Stimulated activated CD8-positive, alpha-beta memory T cell treated with anti-CD3 and anti-CD28 coated beads, Interleukin-7, amount 100 ng/mL, for 1 hour (primary cell): ENCODE measurements at places on chromosomes 6 and 20.

- no peak for DNase-seq
Observed at GRCh38 chr6:82270881-82271635, 23.5 kb upstream of the IBTK start.

DNA sequence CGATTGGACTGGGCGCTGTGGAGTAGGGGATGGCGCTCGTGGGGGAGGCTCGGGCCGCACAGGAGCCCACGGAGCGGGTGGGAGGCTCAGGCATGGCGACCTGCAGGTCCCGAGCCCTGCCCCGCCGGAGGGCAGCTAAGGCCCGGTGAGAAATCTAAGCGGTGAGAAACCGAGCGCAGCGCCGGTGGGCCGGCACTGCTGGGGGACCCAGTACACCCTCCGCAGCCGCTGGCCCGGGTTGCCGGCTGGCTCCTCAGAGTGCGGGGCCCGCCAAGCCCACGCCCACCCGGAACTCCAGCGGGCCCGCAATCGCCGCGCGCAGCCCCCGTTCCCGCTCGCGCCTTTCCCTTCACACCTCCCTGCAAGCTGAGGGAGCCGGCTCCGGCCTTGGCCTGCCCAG, 59.7 kb upstream of the MYLIP start:
- no peak for DNase-seq

- no peak for DNase-seq
Observed at GRCh38 chr6:152057832-152058498, 250.5 kb downstream of the ESR1 start.

DNA sequence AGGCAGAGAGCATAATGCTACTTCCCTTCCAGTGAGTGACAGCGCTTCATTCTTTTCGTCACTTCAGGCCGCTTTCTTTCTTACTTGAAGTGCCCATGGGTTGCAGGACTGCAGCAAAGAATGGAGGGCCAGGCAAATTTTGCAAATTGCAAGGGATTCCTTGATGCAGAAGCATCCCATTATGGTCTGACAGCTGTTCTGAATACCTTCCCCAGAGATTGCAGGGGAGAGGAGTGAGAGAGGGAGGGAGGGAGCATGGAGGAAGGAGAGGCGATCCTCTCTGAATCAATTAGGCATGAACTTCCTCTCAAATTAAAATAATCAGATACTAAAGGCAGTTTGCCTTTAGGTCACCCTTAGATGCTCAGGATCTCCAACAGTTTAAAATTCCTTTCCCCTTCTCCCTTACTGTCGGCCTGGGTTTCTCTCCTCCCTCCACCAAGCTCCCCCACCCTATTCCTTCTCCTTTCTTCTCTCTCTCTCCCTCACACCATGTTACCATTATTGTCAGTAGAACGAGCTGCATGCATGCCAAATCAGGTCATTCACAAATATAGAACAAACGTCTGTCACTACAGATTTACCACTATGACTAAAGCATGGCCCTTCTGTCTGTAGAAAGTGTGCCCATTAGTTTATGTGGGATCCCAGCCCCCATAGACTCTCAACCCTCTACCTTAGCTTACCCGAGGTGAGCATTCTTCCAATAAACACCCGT, 289.2 kb downstream of the CD83 start:
- DNase-seq, result no peak

GRCh38 chr6:12068899-12069557, 56.9 kb downstream of the HIVEP1 start:
- no peak for DNase-seq

- DNase-seq, result no peak
Observed at GRCh38 chr6:147559006-147559405, 50.5 kb downstream of the SAMD5 start.

DNA sequence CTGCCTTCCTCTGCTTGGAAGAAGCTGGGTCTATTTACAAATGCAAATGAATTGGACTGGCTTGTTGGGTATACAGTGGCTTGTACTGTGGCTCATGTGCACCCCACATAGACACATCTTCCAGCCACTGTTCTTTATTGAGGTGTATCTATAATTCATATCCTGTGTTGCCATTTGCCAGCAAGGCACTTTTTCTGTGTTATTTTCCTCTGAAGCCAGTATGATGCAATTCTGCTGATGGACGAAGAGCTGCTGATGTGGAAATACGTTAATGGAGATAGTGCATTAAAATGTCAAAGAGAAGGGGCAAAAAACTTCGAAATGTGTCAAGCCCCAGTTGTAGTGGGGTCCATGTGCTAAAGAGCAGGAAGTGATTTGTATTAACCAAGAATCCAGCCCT, 167.5 kb downstream of the TMEM242 start:
- no peak for DNase-seq

DNA sequence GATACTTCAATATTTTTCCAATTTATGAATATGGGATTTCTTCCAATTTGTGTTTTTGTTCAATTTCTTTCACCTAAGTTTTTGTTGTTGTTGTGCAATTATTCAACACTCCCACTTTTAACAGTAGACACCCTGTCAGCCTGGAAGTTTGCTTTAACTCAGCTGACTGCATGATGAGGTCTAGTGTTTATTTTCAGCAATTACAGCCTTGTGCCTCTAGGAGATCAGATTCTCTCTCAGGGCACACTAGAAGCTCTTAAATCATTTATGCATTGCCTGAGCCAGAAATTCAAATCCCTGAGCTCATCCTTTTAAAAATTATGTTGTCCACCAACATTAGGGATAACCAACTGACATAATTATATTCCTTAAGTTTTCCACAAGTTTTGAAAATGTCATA, 85.7 kb downstream of the MRAP2 start:
- DNase-seq, result no peak

- no peak for DNase-seq
Observed at GRCh38 chr6:69650703-69651102, 146.1 kb downstream of the LMBRD1 start.

DNA sequence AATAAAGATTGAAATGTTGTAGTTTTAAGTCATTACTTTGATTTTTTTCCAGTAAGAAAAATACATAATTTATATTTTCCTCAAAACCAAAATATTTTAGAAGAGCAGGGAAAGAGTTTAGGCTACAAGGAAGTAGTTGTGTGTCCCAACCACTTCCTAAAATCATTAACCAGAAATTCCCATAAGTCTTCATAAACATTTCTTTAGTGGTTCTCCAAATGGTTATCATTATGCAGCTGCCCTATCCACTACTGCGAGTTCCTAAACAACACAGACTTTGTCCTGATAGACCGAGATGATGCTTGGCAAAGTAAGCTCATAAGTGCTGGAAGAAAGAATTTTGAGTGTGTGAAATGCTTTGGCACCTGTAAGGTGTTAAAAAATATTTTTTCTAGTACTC, 93.6 kb downstream of the ARMC2 start:
- DNase-seq, result no peak

DNA sequence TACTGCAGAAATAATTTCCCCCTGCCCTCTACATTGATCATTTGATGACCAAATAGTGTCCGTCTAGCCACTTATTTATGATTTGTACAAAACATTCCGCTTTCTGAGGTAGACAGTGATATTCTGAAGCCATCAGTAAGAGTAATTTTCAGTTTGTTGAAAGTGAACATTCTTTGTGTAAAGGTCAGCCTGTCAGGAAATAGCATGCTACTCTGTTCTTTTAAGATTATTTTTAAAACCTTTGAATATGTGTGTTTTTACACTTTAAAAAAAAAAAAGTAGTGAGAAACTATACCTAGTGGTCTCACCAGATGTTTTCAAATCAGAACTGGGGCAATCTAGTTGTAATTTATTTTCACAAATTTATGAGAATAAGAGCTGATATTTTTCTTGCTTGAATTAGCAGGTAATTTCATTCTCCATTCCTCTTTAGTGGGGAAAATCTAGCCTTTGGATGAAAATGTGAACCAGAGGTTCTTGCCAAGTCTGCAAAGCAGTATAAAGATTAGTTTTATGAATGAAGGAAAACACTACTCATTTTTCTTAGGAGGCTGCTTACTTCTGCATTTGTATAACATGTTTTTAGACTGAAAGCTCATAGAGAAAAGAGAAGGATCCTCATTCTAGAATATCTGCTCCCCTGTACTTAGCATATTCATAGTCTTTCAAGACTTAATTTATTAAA, 12.1 kb upstream of the REV3L start:
- DNase-seq, result no peak

DNA sequence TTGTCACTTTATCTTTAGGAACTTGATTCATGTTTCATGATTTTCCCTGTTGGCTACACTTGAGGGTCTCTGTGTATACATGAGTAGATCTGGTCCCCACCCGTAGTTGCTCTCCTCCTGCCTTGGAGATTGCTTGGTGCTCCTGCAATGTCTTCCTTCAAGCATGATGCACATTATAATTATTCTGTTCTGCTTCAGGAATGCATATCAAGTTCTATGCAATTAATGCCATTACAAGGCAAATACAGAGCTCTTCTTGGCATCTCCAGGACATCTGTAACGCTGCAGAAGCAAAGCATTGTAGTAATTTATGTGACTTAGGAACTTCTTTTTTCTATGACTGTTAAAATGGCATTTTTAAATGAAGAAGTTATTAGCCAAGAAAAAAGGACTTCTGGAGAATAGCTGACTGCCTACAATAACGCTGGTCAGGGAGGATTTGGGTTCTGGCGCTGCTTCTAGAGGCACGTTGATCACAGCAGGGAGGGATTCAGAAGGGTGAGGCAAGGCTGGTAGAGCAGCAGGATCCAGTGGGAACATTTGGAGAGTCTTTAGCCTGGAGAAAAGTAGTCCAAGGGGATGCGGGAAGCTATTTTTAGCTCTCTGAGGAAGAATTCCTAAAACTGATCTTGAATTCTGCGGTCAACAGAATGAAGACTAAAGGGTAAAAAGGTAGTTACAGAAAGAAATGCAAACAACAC, 203.6 kb downstream of the PLCB1 start:
- DNase-seq, result no peak

- no peak for DNase-seq
Observed at GRCh38 chr6:36594816-36595643, 868 bp downstream of the SRSF3 start.

DNA sequence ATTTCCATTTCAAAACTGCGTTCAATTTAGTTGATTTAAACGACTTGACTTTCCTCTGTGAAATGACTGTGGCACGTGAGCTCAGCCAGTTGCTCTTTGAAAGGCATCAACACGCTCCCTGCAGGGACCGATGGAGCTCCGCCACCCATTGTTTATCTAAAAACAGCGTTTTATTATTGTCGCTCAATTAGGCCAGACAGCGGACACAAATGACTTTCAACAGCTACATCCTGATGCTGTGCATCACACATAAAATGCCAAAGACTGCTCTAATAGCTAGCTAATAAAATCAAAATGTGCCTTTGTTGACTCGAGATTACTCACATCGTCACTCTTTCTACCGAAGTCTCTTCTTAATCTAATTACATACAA, 332.5 kb downstream of the CD83 start:
- no peak for DNase-seq

GRCh38 chr6:6317825-6318733, 2.4 kb downstream of the F13A1 start:
- no peak for DNase-seq

DNA sequence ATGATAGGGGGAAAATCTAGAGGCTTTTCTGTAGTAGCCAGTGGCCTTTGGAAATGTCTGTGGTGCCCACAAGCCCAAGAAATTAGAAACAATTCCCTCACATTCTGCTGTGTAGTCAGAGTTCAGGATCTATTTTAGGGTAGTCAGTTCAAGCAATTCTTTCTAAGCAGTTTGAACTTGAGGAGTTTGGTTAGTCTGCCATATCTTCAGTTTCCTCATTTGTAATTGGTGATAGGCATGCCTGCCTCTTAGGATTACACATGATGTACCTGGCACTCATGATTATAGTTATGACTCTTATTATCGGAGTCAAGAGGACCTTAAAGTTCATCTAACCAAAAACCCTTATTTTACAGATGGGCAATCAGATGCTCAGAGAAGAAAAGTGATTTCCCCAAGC, 21.2 kb upstream of the MEP1A start:
- DNase-seq, result no peak

DNA sequence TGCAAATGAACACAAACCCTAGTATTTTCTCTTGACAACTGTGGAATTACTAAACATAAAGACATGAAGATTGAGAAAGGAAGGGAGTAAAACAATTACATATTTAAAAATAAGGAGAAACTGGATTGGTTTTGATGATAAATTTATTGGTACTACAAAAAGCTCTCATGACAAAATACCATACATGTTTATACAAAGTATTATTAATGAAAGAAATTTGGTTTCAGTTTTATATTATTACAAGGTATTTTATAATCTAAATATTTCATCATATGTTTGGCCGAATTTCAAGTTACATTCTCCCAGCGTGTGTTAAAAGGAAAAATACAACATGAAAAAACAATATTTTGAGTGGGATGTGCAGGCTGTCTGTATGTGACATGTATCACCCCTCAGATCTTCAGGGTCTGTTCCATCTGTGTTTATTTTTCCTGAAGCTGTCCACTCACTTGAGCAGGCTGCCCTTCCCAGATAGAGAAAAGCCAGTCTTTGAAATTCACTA, 568.4 kb downstream of the NKAIN2 start:
- DNase-seq, result no peak

GRCh38 chr6:130831607-130832006, 4.4 kb downstream of the SMLR1 start:
- DNase-seq, result no peak

DNA sequence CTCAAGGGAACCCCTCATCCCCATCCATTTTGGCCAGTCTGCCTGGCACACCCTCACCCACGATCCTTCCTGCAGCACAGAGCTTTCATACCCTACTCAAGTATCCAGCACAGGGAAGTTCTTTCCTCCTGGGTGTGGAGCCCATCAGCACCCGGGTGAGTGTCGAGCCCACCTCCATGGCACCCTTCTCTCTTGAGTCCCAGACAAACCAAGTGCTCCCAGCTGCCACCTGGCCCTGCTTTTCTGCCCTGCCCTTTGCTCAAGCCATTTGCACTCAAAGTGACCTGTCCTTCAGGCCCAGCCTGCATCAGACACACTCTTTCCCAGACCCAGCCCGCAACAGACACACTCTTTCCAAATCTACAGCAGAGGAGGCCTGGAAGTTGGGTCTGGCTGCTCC, 257.2 kb downstream of the DLL1 start:
- no peak for DNase-seq

DNA sequence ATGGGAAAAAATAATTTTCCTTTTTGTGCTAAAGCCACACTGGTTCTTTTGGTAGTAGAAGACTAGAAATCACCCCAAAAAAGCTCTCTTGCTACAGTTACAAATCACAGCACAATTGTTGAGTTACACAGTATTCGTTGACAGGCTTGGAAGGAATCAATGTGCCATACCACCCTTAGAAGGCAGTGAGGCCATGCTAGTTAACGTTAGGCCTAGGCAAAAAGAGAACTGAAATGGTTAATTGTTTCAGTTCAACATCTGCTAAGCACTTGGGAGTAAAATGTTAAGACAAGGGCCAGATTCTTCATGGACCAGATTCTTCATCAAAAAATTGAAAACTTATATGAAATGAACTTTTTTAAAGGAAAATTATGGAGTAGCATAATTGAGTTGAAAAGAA, 626.2 kb downstream of the UTRN start:
- DNase-seq, result no peak

- no peak for DNase-seq
Observed at GRCh38 chr6:75349262-75349984, 64.8 kb upstream of the TMEM30A start.

GRCh38 chr6:105094133-105094640, 85.6 kb downstream of the POPDC3 start:
- no peak for DNase-seq
